ENCODE measurements at places on chromosomes 11 and 22.
A peak's percentile ranks its signal among the peaks of the same experiment; 100 is the strongest.

- no peak for DNase-seq
Observed at GRCh38 chr11:30509364-30509763, 76.8 kb downstream of the MPPED2 start.

GRCh38 chr11:15075162-15075526 lies 1.8 kb downstream of the CALCB start:
- no peak for DNase-seq

DNA sequence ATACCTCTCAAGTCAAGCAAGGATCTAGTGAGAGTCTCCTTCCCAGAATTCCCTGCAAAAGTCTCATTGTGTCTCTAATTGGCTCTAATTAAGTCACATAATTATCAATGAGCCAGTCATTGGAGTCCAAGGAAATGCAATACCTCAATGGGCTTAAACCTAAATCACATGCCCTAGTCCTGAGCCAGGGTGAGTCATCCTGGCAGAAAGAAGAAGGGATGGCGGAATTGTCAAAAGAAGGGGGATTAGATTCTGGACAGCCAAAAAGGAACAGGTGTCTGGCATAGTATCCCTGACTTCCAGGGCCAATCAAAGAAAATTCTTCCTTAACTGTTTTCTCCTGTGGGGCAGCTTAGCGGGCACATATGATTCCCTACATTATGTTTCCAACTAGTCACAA lies 25.1 kb upstream of the LDLRAD3 start:
- DNase-seq = no peak

GRCh38 chr11:76233196-76233921 lies 27.1 kb upstream of the WNT11 start:
- no peak for DNase-seq

DNA sequence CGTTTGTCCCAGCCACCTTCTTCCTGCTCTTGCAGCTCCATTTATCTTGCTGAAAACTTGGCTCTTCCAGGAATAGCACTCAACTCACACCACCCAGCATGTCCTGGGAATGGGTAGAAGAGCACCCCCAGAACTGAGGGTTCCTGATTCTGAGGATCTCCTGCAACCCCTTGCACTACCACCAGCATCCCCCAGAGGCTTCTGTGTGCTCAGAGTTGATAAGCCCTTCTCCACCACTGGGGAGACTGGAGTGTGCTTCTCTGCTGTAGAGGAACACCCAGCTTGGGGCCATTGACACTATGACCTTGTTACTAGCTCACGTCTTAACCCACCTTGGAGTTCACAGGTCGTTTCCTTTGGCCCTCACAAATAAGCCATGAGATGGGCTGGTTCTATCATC lies 121.0 kb downstream of the GRIK4 start:
- DNase-seq = peak; percentile 2

DNA sequence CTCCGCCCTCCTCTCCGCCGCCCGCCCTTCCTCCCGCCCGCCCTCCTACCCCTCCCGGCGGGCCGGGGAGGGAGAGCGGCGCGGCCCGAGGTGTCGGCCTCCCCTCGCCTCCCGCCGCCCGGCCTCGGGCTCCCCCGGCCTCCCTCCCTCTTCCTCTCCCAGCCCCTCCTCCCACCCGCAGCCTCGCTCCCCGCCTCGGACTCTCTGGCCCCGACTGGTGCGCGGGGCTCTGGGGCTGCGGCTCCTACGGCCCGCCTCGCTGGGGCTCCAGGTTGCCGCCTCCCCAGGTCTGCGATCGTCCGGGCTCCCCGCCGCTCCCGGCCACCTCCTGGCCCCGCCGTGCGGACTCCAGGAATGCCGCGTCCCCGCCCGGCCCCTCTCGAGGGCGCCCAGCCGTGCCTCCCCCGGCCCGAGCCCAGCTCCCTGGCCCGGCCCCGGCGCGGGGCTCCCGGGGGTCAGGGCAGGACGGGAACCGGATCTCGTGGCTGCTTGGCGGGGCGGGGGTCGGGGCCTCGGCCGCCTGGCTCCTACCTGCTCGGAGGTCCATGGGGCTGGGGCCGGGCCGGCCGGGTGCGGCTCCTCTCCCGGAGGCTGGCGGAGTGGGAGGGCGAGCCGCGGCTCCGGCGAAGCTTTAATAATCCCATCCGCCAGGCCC lies at the start of gene CLCF1:
CLCF1 (minus strand) TSS at position 606 of the 655 bp plus-strand sequence; CDS start at position 547, 59 bp downstream.
- DNase-seq = peak; percentile 44

- no peak for DNase-seq
Observed at GRCh38 chr11:102288725-102289083, 28.6 kb upstream of the BIRC3 start.

DNA sequence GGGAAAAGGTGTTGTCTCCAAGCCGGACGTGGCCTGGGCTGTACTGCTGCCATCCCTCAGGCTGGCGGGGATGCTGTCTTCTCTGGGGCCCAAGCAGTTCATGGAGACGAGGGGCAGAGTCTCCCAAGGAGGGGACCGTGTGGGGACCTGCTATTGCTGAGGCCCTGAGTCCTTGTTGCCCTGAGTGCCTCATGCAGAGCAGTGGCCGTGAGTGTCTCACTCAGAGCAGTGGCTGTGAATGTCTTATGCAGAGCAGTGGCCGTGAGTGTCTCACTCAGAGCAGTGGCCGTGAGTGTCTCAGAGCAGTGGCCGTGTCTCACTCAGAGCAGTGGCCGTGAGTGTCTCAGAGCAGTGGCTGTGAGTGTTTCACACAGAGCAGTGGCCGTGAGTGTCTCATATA lies 54.7 kb downstream of the GRAMD4 start:
- DNase-seq = no peak

GRCh38 chr22:42434748-42435425 lies 2.7 kb upstream of the NFAM1 start:
- DNase-seq = no peak

DNA sequence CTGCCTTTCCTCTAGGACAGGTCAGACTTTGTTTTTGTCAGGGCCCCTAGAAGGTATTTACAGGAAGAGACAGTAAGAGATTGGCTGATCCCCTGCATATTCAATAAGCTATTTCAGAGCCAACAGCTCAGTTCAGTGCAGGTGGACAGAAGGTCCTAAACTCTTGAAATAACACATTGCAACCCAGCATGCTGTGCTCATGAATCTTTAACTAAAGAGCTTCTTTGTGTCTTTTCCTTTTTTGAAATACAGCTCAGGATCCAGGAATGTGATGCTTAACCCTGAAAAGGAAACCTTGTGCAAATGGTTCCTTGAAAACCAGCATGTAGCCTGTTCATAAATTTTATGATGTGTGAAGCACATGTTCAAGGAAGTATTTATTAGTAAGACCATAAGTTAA lies 43.9 kb downstream of the BBOX1 start:
- no peak for DNase-seq

- no peak for DNase-seq
Observed at GRCh38 chr11:20193307-20193706, 33.0 kb upstream of the DBX1 start.

DNA sequence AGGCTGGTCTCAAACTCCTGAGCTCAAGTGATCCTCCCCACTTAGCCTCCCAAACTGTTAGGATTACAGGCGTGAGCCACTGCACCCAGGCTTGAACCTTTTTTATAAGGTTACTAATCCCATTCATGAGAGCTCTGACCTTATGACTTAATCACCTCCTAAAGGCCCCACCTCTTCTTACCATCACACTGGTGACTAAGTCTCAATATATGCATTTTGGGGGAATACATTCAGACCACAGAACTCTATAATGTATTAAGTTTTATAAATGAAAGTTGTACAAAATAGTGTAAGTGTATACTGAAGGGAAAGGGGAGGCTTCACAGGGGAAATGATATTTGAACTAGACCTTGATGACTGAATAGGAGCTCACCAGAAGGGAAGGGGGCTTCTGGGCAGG lies 28.4 kb upstream of the RBFOX2 start:
- no peak for DNase-seq

- DNase-seq = no peak
Observed at GRCh38 chr11:75994616-75995015, 179.6 kb downstream of the UVRAG start.

- no peak for DNase-seq
Observed at GRCh38 chr11:12831471-12832202, 157.4 kb downstream of the TEAD1 start.

DNA sequence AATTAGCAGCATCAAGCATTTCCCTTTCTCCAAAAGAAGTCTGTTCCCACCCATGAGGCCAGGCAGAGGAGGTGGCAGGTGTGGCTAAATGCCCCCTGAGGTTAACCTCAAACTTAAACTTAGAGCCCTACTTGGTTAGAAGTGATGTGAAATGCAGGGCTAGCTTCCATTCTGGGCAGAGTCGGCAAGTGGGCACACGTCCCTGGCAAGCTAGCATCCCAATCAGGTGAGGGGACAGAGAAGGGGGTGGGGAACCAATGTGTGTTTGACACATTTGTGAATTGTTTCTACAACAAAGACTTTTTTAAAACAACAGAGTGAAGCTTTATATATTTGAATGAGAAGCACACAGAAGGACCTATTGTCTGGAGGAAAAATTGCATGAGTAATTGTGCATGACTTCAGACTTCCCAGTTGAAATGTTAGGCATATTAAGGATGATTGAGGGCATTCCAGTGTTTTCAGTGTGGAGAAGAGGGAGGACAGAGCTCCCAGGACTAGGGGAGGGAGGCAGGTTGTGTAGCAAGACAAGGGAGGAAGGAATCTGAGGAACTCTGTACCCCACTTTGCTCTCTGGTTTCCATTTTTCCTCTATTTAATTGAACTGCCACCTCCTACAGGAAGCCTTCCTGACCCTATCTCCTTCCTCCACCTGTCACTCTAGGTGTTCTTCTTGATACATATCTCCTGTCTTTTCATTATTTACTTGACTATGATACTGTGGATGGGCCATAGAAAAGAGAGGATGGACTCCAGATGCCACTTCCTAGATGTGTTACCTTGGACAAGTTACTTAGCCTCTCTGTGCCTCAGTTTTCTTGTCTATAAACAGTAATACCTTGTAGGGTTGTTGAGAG lies 83.3 kb upstream of the PICALM start:
- no peak for DNase-seq

- DNase-seq = no peak
Observed at GRCh38 chr11:33067294-33067693, 27.9 kb downstream of the TCP11L1 start.

DNA sequence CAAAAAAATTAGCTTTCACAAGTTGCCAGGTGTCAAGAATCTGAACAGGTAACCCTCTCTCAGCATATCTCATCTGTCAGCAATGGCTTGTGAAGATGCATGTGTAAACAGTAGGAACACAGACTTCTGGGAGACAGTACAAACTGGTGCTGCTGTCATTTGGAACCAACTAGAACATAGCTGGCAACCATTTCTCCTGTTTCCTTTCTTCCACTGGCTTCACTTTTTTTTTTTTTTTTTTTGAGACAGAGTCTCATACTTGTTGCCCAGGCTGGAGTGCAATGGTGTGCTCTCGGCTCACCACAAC lies 2.1 kb upstream of the PIK3C2A start:
- DNase-seq = no peak

GRCh38 chr22:36762687-36763260 lies 13.1 kb downstream of the IFT27 start:
- no peak for DNase-seq

- no peak for DNase-seq
Observed at GRCh38 chr11:122869622-122870021, 12.9 kb upstream of the JHY start.

GRCh38 chr11:87775036-87775435 lies 400.2 kb downstream of the RAB38 start:
- no peak for DNase-seq

DNA sequence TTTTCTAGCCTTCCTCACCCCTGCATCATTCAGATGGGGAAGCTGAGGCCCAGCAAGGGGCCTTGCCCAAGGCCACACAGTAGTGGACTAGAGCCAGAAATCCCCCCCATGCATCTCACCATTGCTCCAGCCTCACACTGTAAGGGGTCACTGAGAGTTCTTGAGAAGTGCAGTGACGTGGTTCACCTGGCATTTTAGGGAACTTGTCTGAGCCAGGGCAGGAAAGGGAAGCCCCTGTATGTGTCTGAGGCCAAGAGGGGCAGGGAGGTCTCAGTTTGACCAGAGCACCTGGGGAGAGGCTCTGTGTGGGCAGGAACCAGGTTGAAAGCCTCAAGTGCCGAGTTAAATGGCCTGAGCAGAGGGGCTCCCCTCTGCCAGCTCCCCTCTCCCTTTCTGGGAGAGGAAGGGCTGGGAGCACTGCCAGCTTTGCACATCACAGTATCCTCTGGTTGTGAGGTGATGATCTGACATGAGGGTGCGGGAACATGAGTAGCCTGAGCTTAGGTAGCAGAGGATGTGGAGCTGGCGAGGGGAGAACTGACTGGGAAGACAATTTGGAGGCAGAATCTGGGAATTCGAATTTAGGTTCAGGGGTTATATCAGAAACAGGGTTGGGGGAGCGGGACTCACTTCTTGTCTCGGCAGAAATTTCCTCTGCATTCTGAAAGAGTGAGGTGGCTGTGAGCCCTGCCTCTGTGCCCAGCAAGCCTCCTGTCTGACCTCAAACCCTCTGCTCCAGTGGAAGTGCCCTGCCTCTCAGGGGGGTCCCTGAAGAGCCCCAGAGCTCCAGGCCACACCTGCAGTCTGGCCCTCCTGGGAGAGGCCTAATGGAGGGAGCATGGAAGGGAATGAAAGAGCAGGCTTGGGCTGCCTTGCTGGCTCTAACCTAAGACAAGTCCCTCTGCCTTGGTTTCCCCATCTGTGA lies 14.6 kb downstream of the ARHGEF17 start:
- no peak for DNase-seq
